ENCODE measurements at places on chromosomes 12 and 14.

DNA sequence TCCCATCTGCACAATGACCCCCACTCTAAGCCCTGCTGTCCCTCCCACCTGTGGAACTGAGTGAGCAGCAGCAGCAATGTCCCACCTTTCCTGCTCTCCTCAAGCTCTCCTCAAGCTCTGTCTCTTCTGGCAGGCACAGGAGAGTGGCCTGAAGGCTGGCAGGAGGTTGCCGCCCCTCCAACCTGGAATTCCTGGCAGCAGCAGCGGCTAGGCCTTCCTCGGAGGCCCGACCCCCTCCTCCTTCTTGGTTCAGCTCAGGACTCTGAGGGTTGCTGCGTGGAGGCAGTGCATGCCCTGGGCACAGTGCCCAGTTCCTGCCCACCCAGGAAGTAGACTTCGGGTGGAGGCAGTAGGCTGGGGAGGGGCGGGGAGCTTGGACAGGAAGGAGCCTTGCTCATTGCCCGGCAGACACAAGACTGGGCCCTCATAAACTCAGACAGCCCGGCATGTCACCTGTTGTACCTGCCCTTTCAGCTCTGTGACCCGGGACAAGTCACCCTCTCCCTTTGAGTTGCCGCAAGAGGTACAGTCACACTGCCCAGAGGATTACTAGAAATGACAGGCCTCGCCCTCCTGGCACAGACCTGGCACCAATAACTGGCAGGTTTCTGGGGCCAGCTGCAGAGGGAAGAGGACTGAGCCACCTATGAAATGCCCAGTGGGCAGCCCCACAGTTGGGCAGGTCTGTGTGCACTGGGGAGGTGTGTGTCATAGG, 2.1 kb upstream of the SERPINA1 start:
- no peak for DNase-seq

DNA sequence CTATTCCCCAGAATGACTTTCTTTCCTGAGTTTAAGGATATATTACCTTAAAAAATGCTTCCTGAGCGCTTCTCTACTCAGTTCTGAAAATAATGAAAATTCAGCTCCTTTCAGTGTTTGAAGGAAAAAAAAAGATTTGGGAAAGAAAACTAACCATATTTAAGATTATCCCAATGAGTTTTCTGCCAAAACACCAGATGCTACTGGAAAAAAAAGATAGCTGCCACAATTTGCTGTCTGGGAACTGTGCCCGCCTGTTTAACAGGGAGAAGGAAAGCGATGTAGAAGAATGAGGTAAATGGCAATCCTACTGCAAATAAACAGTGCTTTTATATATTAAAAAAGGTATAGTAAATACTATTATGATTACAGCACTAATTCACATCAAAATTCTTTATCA, 367.6 kb upstream of the PRICKLE1 start:
- no peak for DNase-seq

GRCh38 chr12:27521066-27521465, 2.9 kb upstream of the PPFIBP1 start:
- no peak for DNase-seq

GRCh38 chr12:39412210-39412609, 30.7 kb downstream of the KIF21A start:
- no peak for DNase-seq

GRCh38 chr12:42666671-42667243, 77.2 kb upstream of the PRICKLE1 start:
- DNase-seq, result no peak
